ENCODE measurements at places on chromosomes 12 and 14.

GRCh38 chr12:50568338-50569091, 63.7 kb downstream of the DIP2B start:
- DNase-seq: no peak

GRCh38 chr12:24996820-24997219, 47.9 kb upstream of the BCAT1 start:
- DNase-seq: no peak

GRCh38 chr12:112317481-112317880, 64.8 kb downstream of the HECTD4 start:
- no peak for DNase-seq

DNA sequence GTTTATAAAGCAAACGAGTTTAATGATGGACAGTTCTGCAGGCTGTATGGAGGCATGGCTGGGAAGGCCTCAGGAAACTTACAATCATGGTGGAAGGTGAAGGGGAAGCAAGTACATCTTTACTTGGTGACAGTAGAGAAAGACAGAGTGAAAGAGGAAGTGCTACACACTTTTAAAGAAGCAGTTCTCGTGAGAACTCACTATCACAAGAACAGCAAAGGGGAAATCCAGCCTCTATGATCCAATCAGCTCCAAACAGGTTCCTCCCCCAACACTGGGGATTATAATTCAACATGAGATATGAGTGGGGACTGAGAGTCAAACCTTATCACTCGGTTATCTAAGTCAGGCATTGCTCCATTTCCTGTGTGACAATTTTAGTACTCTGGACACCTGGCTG, 189.9 kb upstream of the CNTN1 start:
- no peak for DNase-seq

- no peak for DNase-seq
These were observed 657.1 kb upstream of the SEL1L start for GRCh38 chr14:82190742-82191141.

- no peak for DNase-seq
These were observed 38.1 kb upstream of the IL22 start for GRCh38 chr12:68291396-68292036.

- no peak for DNase-seq
These were observed 35.9 kb downstream of the SLC4A8 start for GRCh38 chr12:51460519-51460918.

GRCh38 chr12:11676052-11676451, 26.6 kb downstream of the ETV6 start:
- DNase-seq: no peak

Measured in DMS79 (cell line).